ENCODE measurements at places on chromosomes 6 and 20. TPM values are rescaled to one million over a fixed set of nuclear protein-coding genes. Genes with fewer than 3 reads are reported as not detected.

WFDC10B gene
- not detected for polyA plus RNA-seq

TOX2 gene
- not detected for polyA plus RNA-seq

PTCRA gene
- 0.41 TPM for polyA plus RNA-seq

DNA sequence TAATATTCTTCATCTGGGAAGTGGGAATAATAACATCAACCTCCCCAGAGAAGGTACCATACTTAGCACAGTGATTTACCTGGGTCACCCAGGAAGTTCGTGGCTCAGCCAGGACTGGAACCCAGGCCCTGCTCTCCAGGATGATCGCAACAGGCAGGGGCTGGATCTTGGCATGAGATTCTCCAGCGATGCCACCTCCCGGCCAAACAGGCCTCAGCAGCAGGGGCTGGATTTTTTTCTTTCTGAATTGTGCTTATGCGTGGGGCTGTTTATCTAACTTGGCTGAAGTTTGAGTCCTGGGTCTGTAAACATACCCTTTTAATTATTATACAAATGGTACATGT, 129.5 kb upstream of the PTPN1 start:
- no peak for DNase-seq
- H3K4me1 ChIP-seq = peaks cover 7% of the 10 kb centered on the region
- peaks cover 51% of the 10 kb centered on the region for H3K27me3 ChIP-seq
- peaks cover 7% of the 10 kb centered on the region for H3K36me3 ChIP-seq
- H3K27ac ChIP-seq = no peak overlapping the region
- no peak overlapping the region for H3K4me3 ChIP-seq

- H3K4me3 ChIP-seq = no peak overlapping the region
- no peak for DNase-seq
- no peak overlapping the region for H3K27ac ChIP-seq
- peaks cover 21% of the 10 kb centered on the region for H3K27me3 ChIP-seq
- H3K36me3 ChIP-seq = no peaks in the 10 kb centered on the region
- H3K4me1 ChIP-seq = peaks cover 4% of the 10 kb centered on the region
Observed at GRCh38 chr20:41638456-41638855, 20.3 kb upstream of the CHD6 start.

GRCh38 chr20:64254571-64255360, 782 bp upstream of the PCMTD2 start:
- H3K27ac ChIP-seq = no peak overlapping the region
- H3K4me1 ChIP-seq = peaks cover 49% of the 10 kb centered on the region
- H3K36me3 ChIP-seq = no peaks in the 10 kb centered on the region
- DNase-seq = no peak
- H3K4me3 ChIP-seq = peak overlapping the region; percentile 92

GRCh38 chr20:38633577-38634093, 32.0 kb downstream of the ARHGAP40 start:
- H3K27me3 ChIP-seq = peaks cover 46% of the 10 kb centered on the region
- H3K4me3 ChIP-seq = no peak overlapping the region
- H3K4me1 ChIP-seq = peaks cover 11% of the 10 kb centered on the region
- no peak overlapping the region for H3K27ac ChIP-seq

GRCh38 chr6:10210052-10210451, 204.8 kb downstream of the TFAP2A start:
- DNase-seq = no peak
- H3K4me1 ChIP-seq = no peaks in the 10 kb centered on the region
- no peak overlapping the region for H3K4me3 ChIP-seq
- H3K27ac ChIP-seq = no peak overlapping the region
- H3K36me3 ChIP-seq = no peaks in the 10 kb centered on the region
- peaks cover 9% of the 10 kb centered on the region for H3K27me3 ChIP-seq

DNA sequence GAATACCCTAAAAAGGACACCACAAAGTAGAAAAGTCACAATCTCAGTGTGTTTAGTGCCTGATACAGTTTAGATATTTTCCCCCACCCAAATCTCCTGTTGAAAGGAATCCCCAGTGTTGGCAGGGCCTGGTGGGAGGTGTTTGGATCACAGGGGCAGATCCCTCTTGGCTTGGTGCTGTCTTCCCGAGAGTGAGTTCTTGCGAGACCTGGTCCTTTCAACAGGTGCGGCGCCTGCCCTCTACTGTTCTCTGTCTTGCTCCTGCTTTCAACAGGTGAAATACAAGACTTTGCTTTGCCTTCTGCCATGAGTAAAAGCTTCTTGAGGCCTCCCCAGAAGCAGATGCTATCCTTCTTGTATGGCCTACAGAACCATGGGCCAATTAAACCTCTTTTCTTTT, 534.3 kb upstream of the NRSN1 start:
- H3K36me3 ChIP-seq = no peaks in the 10 kb centered on the region
- H3K27ac ChIP-seq = no peak overlapping the region
- no peak overlapping the region for H3K4me3 ChIP-seq
- no peaks in the 10 kb centered on the region for H3K4me1 ChIP-seq
- no peaks in the 10 kb centered on the region for H3K27me3 ChIP-seq

GRCh38 chr6:34564181-34564580, 8.1 kb upstream of the SPDEF start:
- H3K27me3 ChIP-seq = no peaks in the 10 kb centered on the region
- no peaks in the 10 kb centered on the region for H3K4me1 ChIP-seq
- no peak for DNase-seq
- H3K36me3 ChIP-seq = no peaks in the 10 kb centered on the region
- H3K27ac ChIP-seq = no peak overlapping the region

GRCh38 chr6:119310486-119311036, 39.0 kb downstream of the MAN1A1 start:
- H3K27me3 ChIP-seq = no peaks in the 10 kb centered on the region
- no peaks in the 10 kb centered on the region for H3K36me3 ChIP-seq
- no peak overlapping the region for H3K27ac ChIP-seq
- DNase-seq = no peak

- DNase-seq = no peak
- no peak overlapping the region for H3K27ac ChIP-seq
- no peaks in the 10 kb centered on the region for H3K27me3 ChIP-seq
- no peaks in the 10 kb centered on the region for H3K4me1 ChIP-seq
- no peak overlapping the region for H3K4me3 ChIP-seq
Observed at GRCh38 chr6:9699888-9700287, 715.0 kb downstream of the TFAP2A start.

DNA sequence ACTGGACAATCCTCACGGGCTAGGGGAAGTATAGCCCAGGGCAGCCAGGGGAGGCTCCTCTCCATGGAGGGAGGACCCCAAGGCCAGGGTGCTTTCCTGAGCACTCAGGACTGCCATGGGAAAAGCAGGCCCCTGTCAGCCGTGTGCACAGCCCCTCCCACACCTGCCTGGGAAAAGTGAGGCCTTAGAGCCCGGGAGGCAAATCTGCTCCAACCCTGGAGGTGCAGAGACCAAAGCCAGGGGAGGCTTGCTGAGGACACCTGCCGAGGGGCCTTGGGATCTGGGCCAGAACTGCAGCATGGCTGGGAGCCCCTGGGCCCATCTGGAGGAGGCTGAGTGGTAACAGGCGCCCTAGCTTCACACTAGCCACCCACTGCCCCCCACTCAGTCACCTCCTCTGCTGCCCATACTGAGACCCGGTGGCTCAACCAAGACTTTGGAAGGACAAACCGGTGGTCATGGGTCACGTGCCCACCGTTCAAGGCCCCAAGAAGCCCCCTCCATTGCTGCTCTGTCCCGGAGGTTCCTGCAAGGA, 55.2 kb downstream of the YTHDF1 start:
- H3K36me3 ChIP-seq = no peaks in the 10 kb centered on the region
- no peaks in the 10 kb centered on the region for H3K4me1 ChIP-seq
- peaks cover 40% of the 10 kb centered on the region for H3K27me3 ChIP-seq
- H3K4me3 ChIP-seq = no peak overlapping the region

DNA sequence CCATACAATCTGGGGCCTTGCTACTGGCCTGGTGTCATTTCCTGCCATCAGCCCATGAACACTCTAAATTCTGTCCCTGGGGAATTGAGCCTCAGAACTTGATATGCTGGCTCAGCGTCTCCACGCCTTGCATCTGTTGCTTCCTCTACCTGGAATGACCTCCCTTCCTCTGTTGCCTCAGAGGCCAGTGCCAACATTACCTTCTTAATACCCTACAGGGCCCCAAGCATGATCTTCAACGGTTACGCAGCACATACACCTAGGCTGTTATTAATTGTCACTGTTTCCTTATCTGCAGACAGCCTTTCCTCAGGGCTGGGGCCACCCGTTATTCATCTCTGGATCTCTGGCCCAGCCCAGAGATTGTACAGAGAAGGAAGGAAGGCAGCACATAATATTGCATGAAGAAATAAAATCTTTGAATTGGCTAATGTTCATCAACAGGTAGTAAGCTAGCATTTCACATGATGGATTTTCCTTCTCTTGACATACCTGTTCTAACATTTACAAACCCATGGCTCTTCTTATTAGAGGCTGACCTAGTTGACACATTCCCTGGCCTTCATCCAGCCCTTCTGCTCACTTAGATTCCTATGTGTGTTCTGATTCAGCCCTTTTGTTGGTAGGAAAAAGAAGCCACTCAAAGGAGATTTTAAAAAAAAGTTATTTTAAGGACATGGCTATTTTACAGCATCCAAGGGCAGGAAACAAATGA, 8.4 kb upstream of the RNF182 start:
- no peak for DNase-seq
- H3K36me3 ChIP-seq = no peaks in the 10 kb centered on the region
- peaks cover 3% of the 10 kb centered on the region for H3K4me1 ChIP-seq
- no peak overlapping the region for H3K4me3 ChIP-seq
- no peak overlapping the region for H3K27ac ChIP-seq

GRCh38 chr20:23125159-23125558, 39.0 kb upstream of the CD93 start:
- H3K4me1 ChIP-seq = peaks cover 4% of the 10 kb centered on the region
- no peak for DNase-seq
- no peak overlapping the region for H3K4me3 ChIP-seq
- H3K27me3 ChIP-seq = no peaks in the 10 kb centered on the region
- H3K27ac ChIP-seq = no peak overlapping the region

GRCh38 chr20:6416371-6416770, 293.5 kb upstream of the FERMT1 start:
- no peak for DNase-seq
- H3K36me3 ChIP-seq = no peaks in the 10 kb centered on the region
- no peak overlapping the region for H3K4me3 ChIP-seq
- H3K27ac ChIP-seq = no peak overlapping the region

- H3K4me1 ChIP-seq = peaks cover 28% of the 10 kb centered on the region
- DNase-seq = peak; percentile 61
- no peak overlapping the region for H3K4me3 ChIP-seq
- H3K36me3 ChIP-seq = no peaks in the 10 kb centered on the region
Observed at GRCh38 chr6:43723737-43724295, 36.2 kb upstream of the MRPS18A start.

GRCh38 chr6:70680396-70680795, 12.7 kb downstream of the SMAP1 start:
- H3K27ac ChIP-seq = no peak overlapping the region
- no peak overlapping the region for H3K4me3 ChIP-seq
- no peaks in the 10 kb centered on the region for H3K27me3 ChIP-seq
- peaks cover 16% of the 10 kb centered on the region for H3K4me1 ChIP-seq
